ENCODE measurements at places on chromosomes 2 and 18.

- DNase-seq = no peak
Measured at GRCh38 chr2:150978053-150978452, 283.6 kb downstream of the RBM43 start.

- DNase-seq = peak; percentile 99
Measured at GRCh38 chr2:223725494-223725893, 111.9 kb downstream of the AP1S3 start.

- no peak for DNase-seq
Measured at GRCh38 chr18:857986-858385, 45.9 kb upstream of the YES1 start.

DNA sequence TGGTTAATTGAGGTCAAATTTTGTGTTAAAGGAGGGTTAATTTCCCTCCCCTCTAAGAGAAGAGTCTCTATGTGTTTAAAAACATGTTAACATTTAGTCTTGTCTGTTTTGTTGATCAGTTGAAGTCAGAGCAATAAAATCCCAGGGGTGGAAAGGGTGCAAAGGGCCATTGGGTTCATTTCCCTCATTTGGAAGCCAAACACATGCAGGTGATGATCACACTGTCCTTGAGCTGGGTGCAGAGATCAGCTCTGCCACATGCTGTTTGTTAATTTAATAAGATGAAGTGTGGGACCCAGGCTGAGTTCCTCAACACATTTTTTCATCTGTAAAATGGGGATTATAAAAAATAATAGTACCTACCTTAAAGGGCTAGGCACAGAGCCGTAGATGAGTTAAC, 260.9 kb downstream of the LPIN1 start:
- no peak for DNase-seq

GRCh38 chr18:24928301-24928878, 423.6 kb downstream of the ZNF521 start:
- no peak for DNase-seq

DNA sequence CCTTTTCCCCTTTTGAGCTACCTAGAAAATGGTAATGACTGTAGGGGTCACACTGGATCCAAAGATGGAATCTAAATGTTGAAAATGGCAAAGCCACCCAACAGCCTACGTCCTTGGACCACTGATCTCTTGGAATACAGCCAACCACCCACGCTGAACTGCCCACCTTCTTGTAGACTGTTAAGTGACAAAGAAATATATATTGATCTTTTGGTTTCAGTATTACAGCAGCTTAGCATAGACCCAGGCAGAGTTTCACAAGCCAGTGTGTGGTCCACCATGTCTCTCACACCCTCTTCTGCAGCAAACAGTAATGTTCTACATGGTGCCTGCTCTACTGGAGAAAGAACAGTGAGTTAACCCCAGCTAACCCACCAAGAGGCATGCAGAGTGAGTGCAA, 20.2 kb downstream of the CACNB4 start:
- no peak for DNase-seq
